Right hindlimb (tissue), 1 donor: ENCODE measurements at places on chromosomes 7 and 10.
A peak's percentile ranks its signal among the peaks of the same experiment; 100 is the strongest.

- DNase-seq: no peak
These were observed 10.8 kb upstream of the JCAD start for GRCh38 chr10:30070001-30070685.

GRCh38 chr7:142626420-142627035, 122.7 kb upstream of the PRSS1 start:
- DNase-seq: peak; percentile 20

DNA sequence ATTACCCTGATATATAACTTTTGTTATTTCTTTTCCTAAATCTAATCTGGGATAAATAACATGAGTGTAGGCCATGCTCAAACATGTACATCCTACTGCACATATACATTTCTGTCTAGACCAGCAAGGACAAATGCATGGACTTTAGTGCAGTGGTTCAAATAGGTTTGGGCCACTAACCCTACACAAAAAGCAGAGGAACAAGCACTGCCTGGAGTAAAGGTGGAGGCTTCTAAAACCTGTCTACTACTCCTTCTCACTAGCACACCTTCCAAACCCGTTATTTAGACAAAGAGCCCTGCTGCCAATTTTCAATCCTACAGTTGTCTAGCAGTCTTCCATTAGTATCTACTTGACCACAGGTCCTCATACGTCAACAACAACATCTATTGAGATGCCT, 34.8 kb downstream of the SGCE start:
- no peak for DNase-seq

DNA sequence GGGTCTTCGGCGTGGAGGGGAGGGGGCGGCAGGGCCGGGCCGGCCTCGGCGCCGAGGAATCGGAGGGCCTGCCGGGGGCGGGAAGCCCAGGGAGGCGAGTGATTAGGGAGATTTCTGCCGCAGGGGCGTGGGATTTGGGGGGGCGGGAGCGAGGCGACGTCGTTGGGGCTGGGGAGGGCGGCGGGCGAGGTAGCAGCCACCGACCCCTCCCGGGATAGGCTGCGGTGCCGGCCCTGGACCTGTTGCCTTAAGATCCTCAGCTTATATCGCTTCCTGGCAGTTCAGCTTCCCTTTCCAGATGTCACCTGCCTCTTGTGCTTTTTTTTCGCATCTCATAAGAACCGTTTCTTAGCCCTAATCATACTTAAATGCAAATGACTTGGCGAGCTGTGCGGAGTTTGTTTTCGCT, 655 bp downstream of the LMTK2 start:
- no peak for DNase-seq

- no peak for DNase-seq
These were observed 148.4 kb downstream of the CPEB3 start for GRCh38 chr10:92142512-92142911.

DNA sequence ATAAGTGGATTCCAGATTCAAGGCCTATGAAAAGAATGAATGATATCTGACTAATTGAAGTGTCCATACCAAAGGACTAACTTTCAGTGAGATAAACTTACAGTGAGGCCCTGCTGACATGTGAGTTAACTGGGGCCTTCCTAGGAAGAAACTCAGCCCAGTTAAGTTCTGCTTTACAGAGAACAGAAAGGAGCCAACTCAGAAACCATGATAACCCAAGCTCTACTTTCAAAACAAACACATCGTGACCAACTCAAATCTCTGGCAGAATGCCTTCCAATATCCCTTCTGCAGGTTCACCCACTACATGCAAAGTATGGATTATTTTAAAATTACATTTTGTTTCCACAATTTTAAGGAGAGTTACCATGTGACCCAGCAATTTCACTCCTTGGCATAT, 75.8 kb upstream of the MRLN start:
- DNase-seq: no peak

DNA sequence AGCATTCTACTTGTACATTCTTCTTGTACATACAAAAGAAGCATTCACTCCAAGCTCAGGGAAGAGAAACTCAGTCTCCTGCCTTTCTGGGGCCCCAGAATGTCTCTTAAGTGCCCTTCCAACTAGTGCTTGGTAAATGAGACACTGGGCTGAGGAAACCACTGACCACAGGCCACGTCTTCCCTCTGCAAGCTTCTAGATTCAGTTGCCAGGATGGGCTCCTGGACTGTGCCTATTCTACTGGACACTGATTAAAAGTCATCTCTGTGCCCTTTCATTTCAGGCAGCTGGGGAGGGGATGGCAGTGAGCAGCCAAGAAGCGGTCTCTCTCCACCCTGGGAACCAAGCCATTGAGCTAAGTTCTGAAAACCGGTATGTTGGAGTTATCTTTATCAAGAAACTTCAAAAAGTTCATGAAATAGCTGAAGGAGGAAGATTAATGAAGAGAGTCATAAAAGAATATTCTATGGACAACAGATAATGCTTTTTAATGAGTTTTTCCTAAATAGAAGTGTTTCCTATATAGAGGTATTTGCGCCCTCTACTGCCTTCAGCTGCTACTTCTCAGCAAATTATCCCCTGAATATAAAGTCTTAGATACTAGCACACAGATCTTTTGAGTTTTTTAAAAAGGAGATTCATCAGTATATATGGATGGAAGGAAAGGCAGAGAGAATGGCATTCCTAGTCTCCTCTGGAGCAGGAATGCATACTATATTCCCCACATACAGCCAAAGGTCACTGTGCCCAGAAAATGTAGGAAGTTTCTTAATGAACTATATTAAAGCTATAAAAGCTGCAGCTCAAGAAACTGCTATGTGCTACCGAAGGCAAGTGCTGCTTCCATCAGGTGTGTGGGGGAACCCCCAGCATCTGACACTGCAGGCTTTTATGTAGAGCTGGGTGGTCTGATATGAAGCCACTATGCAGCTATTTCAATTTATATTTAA, 8.4 kb upstream of the IFIT1B start:
- peak; percentile 52 for DNase-seq

- no peak for DNase-seq
These were observed 1165.7 kb upstream of the AUTS2 start for GRCh38 chr7:68432585-68432984.

GRCh38 chr7:104943502-104944343, 70.3 kb upstream of the KMT2E start:
- DNase-seq: peak; percentile 52

DNA sequence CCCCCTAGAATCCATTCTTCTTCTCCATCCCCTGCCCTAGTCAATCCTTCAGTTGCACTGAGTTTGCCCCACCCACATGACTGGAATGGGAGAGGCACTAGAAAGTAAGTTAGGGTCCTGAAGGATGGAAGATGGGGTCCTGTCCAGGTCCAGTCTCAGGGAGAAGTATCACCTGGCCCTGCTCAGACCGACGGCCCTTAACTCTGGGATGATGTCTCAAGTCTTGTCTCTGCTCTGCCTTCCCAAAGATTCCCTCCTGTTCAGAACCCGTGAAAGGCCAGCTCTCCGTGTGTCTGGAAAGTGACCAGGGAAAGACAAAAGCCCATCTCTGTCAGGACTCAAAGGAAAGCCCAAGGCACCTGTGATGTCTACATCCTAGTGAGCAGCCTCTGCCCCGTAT, 88.8 kb downstream of the OAT start:
- no peak for DNase-seq

DNA sequence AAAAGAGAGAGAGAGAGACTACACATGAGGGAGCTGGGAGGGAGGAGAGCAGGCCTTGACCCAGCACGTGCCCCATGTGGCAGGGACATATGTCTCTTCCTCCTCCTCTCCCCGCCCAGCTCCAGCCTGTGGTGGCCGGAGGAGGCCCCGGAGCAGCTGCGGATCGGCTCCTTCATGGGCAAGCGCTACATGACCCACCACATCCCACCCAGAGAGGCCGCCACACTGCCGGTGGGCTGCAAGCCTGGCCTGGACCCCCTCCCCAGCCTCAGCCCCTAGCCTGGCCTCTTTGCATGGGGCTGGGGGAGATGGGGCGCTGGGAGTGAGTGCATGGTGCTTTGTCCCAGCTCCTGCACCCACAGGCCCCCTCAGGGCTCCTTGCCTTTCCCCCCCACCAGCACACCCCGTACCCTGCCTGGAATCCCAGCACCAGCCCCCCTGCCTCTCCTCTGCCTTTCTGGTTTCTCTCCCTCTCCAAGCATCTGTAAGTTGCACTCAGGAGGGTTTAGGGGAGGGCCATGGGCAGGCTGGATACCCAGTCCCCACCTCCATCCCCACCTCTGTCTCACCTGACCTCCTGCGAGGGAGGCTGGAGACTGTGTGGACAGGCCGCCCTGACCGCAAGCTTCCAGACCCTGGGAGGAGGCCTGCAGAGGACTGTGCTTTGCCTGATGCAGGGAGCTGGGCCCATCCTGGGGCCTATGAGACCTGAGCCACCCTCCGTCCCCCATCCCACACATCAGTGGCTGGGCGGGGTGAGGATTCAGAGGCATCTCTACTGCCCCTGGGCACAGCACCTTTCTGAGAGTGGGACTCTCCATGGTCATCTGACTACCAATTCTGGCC, 4.8 kb downstream of the UPK3B start:
- DNase-seq: no peak
